ENCODE measurements at places on chromosomes 6 and 20.

- DNase-seq, result peak; percentile 75
These were observed 117.8 kb downstream of the RTN4IP1 start for GRCh38 chr6:106511288-106512047.

GRCh38 chr20:7660165-7660564 lies 280.1 kb downstream of the HAO1 start:
- DNase-seq, result no peak

DNA sequence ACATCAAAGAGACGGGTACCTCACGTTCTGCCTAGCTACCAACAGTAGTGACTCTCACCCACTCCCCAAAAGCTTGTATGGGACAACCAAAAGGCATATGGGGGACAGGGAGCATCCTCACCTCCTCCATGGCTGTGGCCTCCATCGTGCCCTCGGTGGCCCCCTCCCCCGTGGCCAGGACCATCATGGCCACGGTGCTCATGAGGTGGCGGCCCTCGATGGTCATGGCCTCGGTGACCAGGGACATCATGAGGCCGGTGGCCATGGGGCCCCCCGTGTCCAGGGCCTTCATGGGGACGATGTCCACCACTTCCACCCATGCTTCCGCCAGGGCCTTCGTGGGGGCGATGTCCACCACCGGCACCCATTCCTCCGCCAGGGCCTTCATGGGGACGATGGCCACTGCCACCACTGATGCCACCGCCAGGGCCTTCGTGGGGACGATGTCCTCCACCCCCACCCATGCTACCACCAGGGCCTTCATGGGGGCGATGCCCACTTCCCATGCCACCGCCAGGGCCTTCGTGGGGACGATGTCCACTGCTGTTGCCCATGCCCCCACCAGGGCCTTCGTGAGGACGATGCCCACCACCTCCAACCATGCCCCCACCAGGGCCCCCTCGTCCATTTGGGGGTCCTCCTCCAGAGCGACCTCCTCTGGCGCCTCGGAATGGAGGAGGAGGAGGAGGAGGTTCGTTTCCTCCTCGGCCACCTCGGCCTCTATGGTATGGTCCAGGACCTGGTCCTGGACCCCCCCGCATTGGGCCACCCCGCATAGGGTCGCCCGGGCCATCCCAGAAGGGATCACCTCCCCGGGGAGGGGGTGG lies 15.0 kb downstream of the PPP1R10 start:
- no peak for DNase-seq

- DNase-seq, result no peak
These were observed 136.4 kb upstream of the SALL4 start for GRCh38 chr20:51938559-51939258.

DNA sequence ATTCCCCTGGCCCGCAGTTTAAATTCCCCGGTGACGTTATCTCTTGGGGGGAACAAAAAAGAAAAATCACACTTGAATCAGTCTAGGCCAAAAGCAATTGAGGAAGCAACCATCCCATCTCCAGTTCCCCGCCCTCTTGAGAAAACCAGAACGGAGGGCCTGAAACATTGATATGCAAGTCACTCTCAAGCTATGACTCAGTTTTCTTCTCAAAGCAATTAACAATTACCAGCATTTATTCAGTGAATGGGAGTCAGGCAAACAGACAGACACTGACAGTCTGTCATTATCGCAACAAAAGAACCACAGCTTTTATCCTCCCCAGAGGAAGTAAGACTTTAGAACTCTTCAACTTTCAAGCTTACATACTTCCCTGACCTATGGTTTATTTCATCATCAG lies 100.9 kb downstream of the OPRM1 start:
- DNase-seq, result no peak

DNA sequence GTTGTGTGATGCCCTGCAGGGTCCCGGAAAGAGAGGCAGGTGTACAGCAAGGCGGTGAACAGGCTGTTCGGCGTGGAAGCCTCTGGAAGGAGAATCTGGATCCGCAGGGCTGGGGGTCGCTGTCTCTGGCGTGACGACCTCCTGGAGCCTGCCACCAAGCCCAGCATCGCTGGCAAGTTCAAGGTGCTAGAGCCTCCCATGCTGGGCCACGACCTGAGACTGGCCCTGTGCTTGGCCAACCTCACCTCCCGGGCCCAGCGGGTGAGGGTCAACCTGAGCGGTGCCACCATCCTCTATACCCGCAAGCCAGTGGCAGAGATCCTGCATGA lies 36.5 kb downstream of the TGM6 start:
- DNase-seq, result no peak

GRCh38 chr20:8242827-8243724 lies 111.0 kb downstream of the PLCB1 start:
- DNase-seq, result no peak

GRCh38 chr6:155245193-155245592 lies 18.6 kb upstream of the CLDN20 start:
- no peak for DNase-seq

- no peak for DNase-seq
These were observed 56.2 kb downstream of the BMP7 start for GRCh38 chr20:57210054-57210910.

Measured in LHCN-M2 (cell line).